ENCODE measurements at places on chromosomes 4 and X.

DNA sequence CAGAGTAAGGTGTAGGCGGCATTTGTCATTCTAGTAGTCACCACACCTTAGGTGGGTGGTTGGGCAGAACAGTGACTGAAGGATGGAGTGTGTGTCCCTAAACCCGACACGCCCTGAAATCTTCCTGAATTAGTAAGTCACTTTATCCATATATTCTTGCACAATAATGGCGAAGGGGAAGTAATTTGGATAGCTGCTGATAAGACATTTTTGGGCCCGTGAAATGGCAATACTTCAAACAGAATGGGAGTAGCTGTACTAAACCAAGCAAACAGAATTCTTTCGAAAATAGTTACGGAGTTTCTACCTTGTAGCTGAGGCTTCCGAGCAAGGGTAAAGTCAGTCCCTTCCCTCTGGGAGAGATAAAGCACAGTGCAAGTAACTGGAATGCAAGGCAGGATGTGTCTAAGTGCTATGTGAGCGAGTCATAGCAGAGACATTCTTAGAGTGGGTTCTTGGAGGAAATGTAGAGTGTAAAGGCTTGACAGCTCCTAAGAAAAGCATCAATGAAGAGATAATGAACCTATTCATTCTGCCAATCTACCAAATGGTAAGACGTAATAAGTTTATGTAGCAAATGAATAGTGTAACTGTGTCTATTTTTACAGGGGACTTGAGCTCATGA is 72.8 kb downstream of the CLCN5 start:
- no peak for DNase-seq

DNA sequence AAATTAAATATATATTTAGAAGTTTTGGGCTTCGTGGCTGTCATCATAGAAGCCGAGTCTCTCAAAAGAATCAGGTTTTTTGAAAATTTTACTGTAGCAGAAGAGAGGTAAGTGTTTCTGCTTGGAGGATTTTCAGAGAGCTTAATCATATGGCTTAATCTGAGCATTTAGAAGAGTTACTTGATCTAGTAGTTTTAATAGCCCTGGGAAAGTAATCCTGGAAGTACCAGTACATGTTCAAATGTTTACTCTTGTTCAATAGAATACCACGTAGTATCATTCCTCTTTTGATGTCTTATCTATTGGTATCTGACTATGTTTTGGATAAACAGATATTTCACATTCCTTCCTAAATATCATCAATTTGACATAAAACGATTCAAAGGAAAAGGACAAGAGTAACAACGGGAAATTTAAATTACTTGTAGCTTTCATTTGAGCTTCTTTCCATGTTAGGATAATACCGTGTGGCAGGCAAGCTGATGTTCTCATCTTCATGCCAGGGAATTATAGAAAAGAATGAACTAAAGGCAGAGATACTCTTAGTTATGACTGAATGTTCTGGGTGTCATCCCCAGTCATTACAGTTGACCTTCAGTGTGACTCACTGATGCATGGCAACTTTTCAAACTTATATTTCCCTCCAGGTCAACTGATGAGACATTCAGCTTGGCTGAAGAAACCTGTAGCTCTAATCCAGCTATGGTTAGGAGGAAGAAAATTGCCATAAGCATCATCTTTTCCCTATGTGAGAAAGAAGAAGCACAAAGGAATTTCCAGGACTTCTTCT is 89.8 kb downstream of the FNIP2 start:
- no peak for DNase-seq

DNA sequence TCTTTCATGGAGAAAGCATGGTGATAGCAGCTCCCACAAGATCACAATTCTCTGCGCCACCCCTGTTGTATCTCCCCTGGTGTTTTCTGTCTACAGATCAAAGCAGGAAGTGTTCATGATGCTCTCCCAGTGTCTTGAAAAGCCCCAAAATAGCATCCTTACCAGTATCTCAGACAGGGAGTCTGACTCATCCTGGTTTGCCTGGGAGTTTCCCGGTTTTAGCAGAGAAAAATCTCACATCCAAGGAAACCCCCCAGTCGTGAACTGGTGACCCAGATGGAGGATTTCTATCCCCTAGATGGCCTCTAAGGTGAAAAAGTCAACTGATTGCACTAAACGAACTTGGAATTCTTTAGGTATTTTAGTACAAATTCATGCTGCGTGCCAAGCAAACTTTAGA is 64.3 kb upstream of the NR0B1 start:
- no peak for DNase-seq

DNA sequence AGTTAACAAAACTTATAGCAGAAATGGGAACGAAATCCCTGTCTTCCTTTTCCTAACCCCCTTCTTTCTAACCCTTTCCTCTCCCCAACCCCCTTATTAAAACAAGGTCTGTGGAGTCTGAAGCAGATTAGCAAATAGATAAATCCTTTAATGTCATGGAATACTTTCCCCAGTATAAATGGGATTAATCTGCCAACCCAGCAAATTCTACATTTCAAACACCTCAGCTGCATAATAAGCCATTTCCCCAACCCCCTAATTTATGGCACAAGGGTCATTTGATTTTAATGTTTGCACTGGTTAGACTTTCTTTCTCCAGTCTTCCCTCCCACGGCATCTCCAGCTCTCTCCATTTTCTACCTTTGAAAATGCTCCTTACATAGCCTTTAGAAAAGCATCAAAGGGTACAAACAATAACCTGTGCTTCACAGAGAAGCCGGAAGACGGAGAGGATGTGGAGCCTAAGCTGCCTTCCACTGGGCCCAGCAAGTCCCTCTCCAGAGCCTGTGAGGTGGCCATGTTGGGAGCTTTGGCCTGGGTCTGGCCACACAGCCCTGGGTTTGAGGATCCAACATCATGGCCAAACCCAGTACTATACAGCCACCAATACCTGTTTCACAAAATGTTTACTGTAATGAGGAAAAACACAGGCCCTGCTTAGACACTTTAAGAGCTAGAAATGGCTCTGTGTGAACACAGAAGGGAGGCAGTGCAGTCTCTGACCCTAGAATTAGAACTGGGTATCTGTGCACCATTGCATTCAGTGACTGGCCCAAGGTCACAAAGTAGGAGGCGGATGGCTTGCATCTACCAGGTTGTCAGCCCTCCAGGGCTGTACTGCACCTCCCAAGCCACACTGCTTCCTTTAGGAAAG is 56.9 kb upstream of the SPRY1 start:
- DNase-seq: no peak

DNA sequence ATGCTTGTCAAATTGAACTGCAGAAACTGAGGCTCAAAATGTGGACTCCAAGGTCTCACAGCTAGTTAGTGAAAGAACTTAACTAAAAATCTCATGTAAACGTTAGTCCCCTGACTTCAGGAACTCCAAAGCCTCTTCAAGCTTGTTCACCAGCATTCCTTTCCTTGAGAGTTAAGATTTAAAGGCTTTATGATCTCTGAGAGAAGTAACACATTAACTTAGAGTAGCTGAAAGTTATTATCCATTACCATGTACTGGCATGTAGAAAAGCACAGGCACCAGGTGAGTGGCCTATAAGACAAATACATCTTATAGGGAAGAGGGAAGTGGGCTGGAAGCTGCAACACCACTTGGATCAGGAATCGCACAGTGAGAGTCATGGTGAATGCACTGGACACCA is 15.3 kb downstream of the PARM1 start:
- no peak for DNase-seq

DNA sequence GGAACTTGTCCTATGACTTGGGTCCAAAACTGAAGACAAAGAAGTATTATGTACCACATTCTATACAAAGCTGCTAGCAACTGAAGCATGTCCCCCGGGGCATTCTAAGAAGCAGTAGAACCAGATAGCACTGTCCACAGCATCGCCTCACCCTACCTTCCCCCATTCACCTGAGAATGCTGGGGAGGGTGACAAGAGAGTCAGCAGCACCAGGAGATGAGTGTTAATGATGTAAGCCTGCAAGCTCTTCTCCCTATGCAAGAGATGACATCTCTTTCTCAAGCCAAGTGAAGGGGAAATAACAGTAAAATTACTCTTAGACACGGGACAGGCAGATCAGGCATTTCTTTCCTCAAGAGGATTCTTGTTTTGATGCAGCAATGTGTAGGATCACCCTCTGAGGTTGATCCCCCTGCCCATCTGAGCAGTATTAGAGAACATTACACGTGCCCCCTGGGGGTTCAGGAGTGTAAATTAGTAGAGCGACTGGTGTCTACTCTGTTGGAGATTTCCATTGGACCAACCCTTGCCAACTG is 13.9 kb upstream of the TLR1 start:
- no peak for DNase-seq
